ENCODE measurements at places on chromosomes 4 and X. TPM values are rescaled to one million over a fixed set of nuclear protein-coding genes. Genes with fewer than 3 reads are reported as not detected.

FGF16 gene
- not detected for total RNA-seq

MAGEB1 gene
- total RNA-seq: not detected

TCEAL3 gene
- 15.5 TPM for total RNA-seq

GPR82 gene
- not detected for total RNA-seq

SH3D19 gene
- 17.8 TPM for total RNA-seq

NFKB1 gene
- total RNA-seq: 18.9 TPM

PABPC1L2A gene
- not detected for total RNA-seq

SPANXB1 gene
- total RNA-seq: 1.8 TPM

ADH1A gene
- total RNA-seq: not detected

PDE6B gene
- not detected for total RNA-seq

TSPAN6 gene
- total RNA-seq: 38.2 TPM

TNMD gene
- total RNA-seq: not detected
